Fibroblast of skin of back (primary cell): ENCODE measurements at places on chromosomes 3 and 15.

DNA sequence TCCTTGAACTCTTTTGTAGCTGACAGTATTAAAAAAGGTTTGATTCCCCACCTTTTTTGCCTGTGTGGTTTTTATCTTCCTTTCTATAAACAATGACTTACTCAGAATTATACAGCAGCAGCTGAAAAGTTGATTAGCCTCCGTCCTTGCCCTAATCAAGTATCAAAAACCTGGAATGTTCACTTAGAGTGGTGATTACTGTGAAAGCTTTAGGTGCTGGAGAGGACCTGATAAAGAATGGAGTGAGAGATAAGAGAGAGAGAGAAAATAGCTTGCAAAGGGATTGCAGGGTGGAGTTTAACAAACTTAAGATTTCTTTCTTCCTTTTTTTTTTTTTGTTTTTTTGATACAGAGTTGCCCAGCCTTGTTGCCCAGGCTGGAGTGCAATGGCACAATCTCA is 6.7 kb downstream of the CGNL1 start:
- DNase-seq, result no peak

- peak; percentile 17 for DNase-seq
These were observed 33.4 kb upstream of the RAD18 start for GRCh38 chr3:8996681-8997121.

- peak; percentile 92 for DNase-seq
These were observed 45.6 kb upstream of the PAQR5 start for GRCh38 chr15:69253156-69253555.

- no peak for DNase-seq
These were observed 123.1 kb upstream of the RARB start for GRCh38 chr3:25304916-25305315.

GRCh38 chr3:38168151-38169026 is 3.1 kb downstream of the OXSR1 start:
- DNase-seq, result peak; percentile 90

GRCh38 chr3:163776743-163777142 is 1301.6 kb downstream of the SI start:
- peak; percentile 16 for DNase-seq

DNA sequence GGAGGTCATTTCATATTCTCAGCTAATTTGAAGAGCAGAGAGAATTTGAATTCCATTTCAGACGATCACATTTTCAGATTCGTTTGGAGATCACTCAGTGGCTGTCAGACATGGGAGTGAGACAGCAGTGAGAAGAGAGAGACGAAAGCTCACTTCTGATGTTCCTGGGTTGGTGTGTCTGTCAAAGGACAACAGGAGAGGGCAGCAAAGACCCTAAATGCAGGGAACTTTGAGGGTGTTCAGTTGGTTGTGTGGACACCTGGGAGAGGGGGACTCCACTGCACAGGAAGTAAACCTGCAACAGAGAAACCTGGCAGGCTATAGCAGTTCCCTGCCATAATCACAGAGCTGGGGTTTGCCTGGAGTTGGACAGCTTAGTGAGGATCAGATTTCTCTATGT is 675.1 kb downstream of the SQOR start:
- no peak for DNase-seq

- no peak for DNase-seq
These were observed 6.1 kb downstream of the ABTB1 start for GRCh38 chr3:127678611-127679533.

DNA sequence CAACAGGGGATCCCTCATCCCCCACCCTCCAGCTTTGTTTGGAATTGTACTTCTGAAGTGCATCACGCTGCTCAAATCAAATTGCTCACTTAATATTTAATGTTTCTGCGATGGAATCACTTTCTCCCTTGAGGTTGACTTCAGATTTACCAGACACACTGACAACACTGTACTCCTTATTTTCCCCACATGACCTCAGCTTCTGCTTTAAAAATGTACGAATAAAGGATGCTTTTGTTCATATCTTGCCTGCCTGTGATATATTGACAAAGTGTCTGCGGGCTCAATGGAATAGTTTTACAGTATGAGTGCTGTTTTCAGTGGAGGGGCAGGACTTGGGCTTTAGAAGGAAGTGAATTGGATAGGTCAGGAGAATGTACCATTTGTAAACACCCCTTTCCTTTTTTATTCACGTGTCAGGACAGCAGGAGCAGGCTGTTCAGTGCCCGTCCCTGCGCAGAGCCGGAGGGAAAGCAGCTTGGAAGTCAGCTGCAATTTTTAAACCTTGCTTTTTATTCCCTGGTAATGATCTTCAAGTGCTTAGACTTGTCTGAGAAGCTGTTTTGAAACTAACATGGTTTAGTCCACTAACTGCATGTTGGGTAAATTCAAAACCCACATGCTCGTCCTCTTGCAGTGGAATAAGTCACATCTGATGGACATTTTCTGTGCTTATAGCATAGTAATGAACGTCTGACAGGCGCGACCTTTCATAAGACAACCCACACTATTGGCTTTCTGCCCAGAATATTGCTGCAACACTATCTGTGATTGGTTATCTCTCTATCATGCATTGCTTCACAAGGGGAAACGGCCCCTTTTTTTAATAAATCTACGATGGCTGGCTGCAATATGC is 29.9 kb downstream of the MBNL1 start:
- peak; percentile 84 for DNase-seq

DNA sequence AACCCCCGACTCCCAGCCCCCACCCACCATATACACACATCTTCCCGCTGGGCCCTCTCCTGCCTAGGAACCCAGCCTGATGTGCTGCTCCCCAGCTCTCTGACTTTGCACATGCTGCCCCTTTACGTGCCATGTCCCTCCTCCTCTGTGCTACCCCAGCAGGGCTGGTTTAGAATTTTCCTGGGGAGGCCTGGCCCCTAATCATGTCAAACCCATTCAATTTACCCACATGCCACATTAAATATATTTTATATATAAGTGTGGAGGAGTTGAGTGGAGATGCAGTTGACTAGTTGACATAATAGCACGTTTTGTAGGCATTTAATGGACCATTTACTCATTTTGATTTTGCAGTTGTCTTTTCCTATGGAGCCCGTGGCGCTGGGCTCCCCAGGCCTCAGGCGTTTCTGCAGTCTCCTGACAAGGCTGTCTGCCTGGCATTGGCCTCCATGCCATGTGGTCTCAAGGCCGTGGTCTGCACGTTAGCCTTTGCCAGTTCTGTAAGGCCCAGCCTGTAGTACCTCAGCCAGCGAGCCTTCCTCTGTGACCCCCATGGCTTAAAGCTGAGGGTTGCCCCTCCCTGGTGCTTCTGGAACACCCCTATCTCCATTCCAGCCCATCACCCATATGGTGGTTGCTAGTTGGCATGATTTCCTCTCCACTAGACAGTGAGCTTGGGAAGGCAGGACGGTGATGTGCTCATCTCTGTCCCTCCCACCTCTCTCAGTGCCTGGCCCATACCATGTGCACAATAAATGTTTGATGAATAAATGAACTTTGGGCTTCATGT is 155.8 kb downstream of the TLE3 start:
- no peak for DNase-seq

DNA sequence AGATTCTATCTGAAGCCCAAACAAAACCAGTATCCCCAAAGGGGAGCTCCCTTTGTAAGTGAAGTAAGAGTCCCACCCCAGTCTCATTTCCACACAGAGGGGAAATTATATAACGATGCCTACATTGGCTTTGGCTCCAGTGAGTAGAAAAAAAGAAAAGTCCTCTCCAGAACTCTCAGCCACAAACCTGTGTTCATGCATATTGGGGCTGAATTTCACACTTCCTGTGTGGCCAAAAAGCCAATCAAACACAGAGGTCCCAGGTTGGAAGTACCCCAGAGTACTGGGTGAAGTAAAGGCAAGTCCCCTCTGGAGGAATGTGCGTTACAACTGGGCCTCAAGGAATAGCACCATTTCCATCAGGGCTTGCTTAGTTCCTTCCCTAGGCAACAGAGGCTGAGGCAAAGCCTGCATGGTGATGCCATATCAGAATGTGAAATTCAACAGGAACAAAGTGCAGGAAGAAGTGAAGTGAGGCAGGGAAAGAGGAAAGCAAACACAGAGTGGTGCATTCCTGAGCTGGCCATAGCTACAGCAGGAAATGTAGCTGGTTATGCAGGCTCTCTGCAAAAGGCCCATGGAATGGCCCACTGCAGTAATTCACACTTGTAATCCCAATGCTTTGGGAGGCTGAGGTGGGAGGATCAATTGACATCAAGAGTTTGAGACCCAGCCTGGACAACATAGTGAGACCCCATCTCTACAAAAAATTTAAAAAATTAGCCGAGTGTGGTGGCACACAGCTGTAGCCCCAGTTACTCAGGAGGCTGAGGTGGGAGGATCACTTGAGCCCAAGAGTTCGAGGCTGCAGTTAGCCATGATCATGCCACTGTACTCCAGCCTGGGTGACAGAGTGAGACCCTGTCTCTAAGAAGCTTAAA is 16.6 kb upstream of the CX3CR1 start:
- no peak for DNase-seq

GRCh38 chr15:71323584-71323983 is 208.3 kb downstream of the THSD4 start:
- no peak for DNase-seq

GRCh38 chr3:36557021-36557707 is 176.9 kb downstream of the STAC start:
- no peak for DNase-seq

GRCh38 chr15:93026380-93026817 is 62.6 kb downstream of the RGMA start:
- DNase-seq, result no peak

DNA sequence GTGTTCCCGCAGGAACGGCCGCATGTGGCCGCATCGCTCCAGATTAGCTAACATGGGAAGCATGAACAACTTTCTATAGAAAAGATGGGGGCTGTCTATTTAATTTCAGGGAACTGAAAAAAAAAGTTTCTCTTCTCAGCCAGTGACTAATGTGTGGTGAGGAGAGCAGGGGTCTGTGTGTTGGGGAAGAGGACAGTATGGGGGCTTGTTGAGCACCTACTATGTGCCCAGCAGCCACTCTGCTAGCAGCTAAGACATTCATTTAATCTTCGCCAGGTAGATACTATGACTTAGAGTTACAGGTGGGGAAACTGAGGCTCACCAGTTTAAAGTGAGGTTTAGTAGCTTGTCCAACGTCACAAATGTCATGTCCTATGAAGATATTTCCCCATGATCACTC is 56.6 kb downstream of the MGLL start:
- DNase-seq, result no peak

DNA sequence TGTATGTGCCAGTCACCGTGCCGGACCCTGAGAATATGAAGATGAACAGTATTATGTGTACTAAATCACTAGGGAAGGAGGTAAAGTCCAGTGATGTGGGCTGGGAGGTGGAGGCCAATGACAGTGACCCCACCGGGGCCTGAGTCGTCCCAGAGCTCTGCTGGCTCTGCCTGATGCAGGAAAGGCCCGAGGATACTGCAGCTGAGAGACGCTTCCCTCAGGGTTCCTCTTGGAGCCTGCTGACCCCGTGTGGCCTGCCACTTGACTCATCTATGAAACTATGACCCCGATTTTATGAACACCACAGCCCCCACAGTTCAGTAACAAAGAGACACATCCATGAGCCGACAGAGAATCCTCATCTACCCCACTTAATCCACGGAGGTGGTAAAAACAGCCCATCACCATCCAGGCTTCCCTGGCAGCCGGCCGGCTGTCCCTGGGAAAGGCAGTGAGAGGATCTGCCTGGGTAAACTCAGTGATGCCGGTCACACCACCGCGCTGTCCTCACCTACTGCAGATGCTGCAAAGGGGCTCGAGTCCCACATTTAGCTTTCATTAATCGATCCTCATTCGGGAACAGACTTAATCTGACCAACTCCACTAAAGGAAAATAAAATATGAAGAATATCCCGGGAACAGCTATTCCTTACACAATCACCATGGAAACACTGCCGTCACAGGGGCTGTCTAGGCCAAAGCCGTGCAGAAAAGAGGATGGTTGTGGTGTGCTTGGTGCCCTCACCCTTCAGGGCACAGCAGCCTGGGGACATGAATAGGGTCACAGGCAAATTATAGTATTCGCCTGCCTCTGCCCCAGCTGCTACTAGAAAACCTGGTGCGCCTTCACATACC is 82.9 kb downstream of the ARRDC4 start:
- no peak for DNase-seq

DNA sequence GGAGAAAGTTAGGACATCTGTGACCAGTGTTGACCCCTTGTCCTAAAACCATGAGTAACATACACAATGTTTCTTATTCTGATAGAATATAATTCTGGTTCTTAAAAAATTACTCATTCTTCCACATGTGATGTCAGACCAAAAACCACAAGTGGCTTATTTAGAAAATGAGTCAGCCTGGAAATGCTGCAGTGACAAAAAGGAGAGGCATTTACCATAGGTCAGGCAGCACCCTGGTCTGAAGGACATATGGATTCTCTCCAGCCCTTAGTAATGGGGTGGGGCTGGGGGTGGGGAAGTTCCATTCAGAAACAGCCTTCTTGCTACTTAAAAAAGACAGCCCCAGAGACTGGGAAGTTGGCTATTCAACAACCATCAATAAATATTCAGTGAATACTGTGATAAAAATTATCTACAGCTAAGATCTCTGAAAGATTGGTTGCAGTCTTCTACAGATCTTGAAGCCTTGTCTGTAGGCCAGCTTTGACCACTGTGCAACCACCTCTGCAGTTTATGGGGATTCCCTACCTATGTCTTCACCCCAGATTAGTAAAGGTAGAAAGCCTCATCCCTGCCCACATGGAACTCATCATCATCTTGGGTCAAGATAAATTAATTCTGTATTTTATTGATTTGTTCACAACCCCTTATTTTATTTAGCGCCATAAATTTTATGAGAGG is 34.9 kb upstream of the TIMP4 start:
- DNase-seq, result peak; percentile 99

- DNase-seq, result no peak
These were observed 36.8 kb upstream of the POLG start for GRCh38 chr15:89371228-89372044.

- DNase-seq, result peak; percentile 63
These were observed 126.0 kb downstream of the FMN1 start for GRCh38 chr15:33068511-33068990.

DNA sequence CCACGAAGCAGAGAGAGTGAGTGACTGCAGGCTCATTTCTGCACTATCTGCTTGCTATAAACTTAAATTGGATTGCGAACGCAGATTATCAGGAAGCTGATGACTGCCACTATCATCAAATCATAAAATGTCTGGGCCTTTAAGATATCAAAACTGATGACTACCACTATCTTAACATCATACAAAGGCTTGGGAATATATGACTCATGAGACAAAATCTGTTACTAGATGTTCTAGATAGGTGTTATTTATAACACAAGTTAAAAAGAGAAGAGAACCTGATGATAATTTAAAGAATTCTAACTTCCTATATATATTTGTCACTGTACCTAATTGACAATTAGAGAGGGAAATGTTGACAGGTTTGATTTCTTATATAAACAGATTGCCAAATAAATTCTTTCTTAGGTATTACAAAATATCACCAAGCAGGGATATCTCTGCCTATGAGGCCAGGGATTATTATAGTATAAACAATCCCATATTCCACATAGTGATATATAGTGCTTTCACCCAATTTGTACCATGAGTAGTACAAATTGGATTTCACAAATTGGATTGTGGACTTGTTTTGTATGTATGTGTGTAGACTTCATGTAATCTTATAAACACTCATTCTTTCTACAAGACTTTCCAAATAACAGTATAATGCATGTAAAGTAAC is 1157.2 kb downstream of the ROBO1 start:
- DNase-seq, result no peak
